Mononuclear cell (primary cell): ENCODE measurements at places on chromosomes 1 and 21. TPM values are rescaled to one million over a fixed set of nuclear protein-coding genes. Genes with fewer than 3 reads are reported as not detected.

HPDL gene
- total RNA-seq: not detected

ZNF695 gene
- 0.52 TPM for total RNA-seq

CASQ2 gene
- not detected for total RNA-seq

S100A5 gene
- total RNA-seq: not detected

DNAJC6 gene
- 8.5 TPM for total RNA-seq

AGRN gene
- total RNA-seq: 2.6 TPM

AMY1A gene
- not detected for total RNA-seq

NTMT2 gene
- total RNA-seq: not detected

LCE3E gene
- total RNA-seq: not detected

CA6 gene
- 0.63 TPM for total RNA-seq

NBPF3 gene
- total RNA-seq: 6.6 TPM

WNT2B gene
- 0.31 TPM for total RNA-seq

SPRR2E gene
- total RNA-seq: not detected

PDZK1IP1 gene
- 3.6 TPM for total RNA-seq

UBE2U gene
- not detected for total RNA-seq

CFHR3 gene
- total RNA-seq: not detected

BEST4 gene
- total RNA-seq: 0.21 TPM

RABIF gene
- 5.1 TPM for total RNA-seq

ADARB1 gene
- total RNA-seq: 18.4 TPM

HSD11B1 gene
- total RNA-seq: 0.10 TPM

LCE6A gene
- not detected for total RNA-seq

YTHDF2 gene
- total RNA-seq: 69.0 TPM

ATP1A4 gene
- under 0.01 TPM for total RNA-seq

CELA3A gene
- not detected for total RNA-seq

DMBX1 gene
- total RNA-seq: not detected

NUDC gene
- total RNA-seq: 8.8 TPM

SFN gene
- 0.52 TPM for total RNA-seq

CALML6 gene
- not detected for total RNA-seq

SLC30A1 gene
- 30.9 TPM for total RNA-seq

NOTCH2NLA gene
- total RNA-seq: 35.2 TPM

CFAP45 gene
- 2.4 TPM for total RNA-seq

RALGPS2 gene
- total RNA-seq: 34.0 TPM

EVA1C gene
- total RNA-seq: 4.9 TPM
